ENCODE measurements at places on chromosomes 3 and 15. TPM values are rescaled to one million over a fixed set of nuclear protein-coding genes. Genes with fewer than 3 reads are reported as not detected.
A peak's percentile ranks its signal among the peaks of the same experiment; 100 is the strongest.

GRCh38 chr15:62895139-62895866, 147.2 kb upstream of the TPM1 start:
- DNase-seq = peak; percentile 89

DNA sequence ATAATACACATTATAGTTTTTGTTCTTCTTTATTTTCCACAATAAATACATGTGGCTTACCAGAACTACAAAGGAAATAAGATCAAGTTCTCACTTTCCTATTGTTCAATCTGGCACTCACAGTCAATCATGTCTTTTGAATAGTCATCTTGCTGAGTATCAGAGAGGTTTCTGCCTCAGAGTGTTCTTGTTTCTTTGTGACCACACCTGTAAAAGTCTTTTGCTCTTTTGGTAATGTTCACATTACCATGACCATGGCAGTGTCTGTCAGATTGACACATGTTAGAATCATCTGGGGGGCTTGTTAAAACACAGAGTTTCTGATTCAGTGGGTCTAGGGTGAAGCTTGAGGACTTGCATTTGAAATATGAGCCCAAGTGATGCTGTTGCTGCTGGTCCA, 135.0 kb downstream of the SATB1 start:
- no peak for DNase-seq

- DNase-seq = no peak
These were observed 1.5 kb downstream of the SLC6A11 start for GRCh38 chr3:10817506-10817905.

GRCh38 chr3:69510481-69511030, 124.7 kb upstream of the FRMD4B start:
- DNase-seq = no peak

GRCh38 chr15:68822818-68823217, 2.1 kb upstream of the ANP32A start:
- no peak for DNase-seq

DNA sequence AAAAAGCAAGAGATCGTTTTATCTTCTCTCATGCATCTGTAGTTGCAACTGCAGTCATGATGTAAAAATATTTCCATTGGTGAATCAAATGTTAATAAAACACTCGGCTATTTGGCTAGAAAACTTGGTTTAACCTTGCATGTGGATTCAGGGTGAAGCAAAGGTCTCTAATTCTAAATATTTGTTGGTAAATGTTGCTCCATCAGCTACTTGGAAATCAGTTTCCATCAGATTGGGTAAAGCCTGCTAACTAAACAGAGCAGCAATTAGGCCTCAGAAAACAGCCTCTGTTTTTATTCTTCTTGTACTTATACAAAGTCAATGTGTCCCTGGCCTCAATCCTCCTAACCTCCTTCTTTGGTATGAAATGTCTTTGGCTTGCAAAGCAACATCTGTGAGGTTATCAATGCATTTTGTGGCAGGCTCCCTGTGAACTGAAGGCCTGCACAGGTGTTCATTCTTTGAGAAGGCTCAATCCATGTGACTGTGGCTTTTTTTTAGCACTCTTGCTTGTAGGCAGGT, 312.3 kb downstream of the WDR72 start:
- no peak for DNase-seq

The DHFR2 gene
- 4.2 TPM for total RNA-seq

The KIF7 gene
- total RNA-seq = 14.1 TPM

The SAXO2 gene
- total RNA-seq = not detected

The CIB2 gene
- 1.8 TPM for total RNA-seq

The PRR20G gene
- not detected for total RNA-seq

The TMC3 gene
- total RNA-seq = not detected

All from LHCN-M2 (cell line).